Brain (organoid and tissue), 16 donors: ENCODE measurements at places on chromosomes 16 and 17. TPM values are rescaled to one million over a fixed set of nuclear protein-coding genes. Genes with fewer than 3 reads are reported as not detected.

Gene CCL18
- polyA plus RNA-seq = 0.36 TPM

Gene MT1B
- polyA plus RNA-seq = not detected

Gene CLDN9
- 16.3 TPM for polyA plus RNA-seq

Gene SOX8
- polyA plus RNA-seq = 44.8 TPM

Gene RAB26
- polyA plus RNA-seq = 13.7 TPM

Gene OR1F1
- not detected for polyA plus RNA-seq

Gene FKBP10
- 20.6 TPM for polyA plus RNA-seq

Gene TPSG1
- polyA plus RNA-seq = not detected

Gene ABCA9
- polyA plus RNA-seq = 0.32 TPM

Gene GABARAP
- 1,714 TPM for polyA plus RNA-seq

Gene FA2H
- polyA plus RNA-seq = 59.9 TPM

Gene ABI3
- polyA plus RNA-seq = 3.2 TPM

Gene GRIN2C
- polyA plus RNA-seq = 10.0 TPM
